Right renal cortex interstitium (tissue), 3 donors: ENCODE measurements at places on chromosomes 4 and X. TPM values are rescaled to one million over a fixed set of nuclear protein-coding genes. Genes with fewer than 3 reads are reported as not detected.

- no peak for DNase-seq
Measured at GRCh38 chr4:84451546-84451945, 47.5 kb downstream of the NKX6-1 start.

DNA sequence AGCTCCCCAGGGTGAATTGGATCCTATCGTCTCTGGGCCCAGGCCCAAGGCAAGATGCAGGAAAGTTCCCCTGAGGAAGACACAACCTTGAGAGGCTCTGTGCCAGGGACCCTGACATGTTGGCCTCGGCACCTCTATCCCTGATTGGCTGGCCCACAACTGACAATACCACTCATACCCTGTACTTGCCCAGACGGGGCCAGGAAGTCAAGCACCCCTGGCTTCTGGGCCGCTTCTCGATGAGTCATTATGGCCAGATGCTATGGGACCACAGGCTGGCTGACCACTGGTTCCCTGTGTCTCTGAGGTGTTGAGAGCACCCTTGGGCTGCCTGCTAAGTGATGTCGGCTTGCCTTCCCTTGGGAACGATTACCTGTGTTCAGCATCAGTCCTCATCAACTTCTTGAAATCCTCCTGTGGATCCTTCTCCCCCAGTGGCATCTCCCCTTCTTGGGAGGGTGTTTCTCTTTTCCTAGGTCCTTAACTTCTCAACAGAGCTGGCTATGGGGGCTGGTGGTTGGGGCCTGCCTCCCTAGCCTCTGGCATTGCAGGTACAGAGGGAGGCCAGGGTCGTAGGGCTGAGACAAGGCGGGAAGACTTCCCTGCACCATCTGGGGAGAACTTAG is 54.5 kb upstream of the MAMLD1 start:
- no peak for DNase-seq

- DNase-seq = no peak
Measured at GRCh38 chr4:8510191-8510590, 69.6 kb downstream of the TRMT44 start.

TCP11X2 gene
- polyA plus RNA-seq = 0.68 TPM

ARHGAP6 gene
- 15.4 TPM for polyA plus RNA-seq
